Ascending aorta (tissue), 2 donors: ENCODE measurements at places on chromosomes 13 and 19. TPM values are rescaled to one million over a fixed set of nuclear protein-coding genes. Genes with fewer than 3 reads are reported as not detected.

Gene CAPN12
- total RNA-seq = not detected

Gene ZNF433
- not detected for total RNA-seq

Gene F2RL3
- 7.6 TPM for total RNA-seq

Gene ACER1
- not detected for total RNA-seq

Gene ZNF98
- total RNA-seq = 0.96 TPM

Gene PCSK4
- 1.5 TPM for total RNA-seq

Gene SAMD1
- total RNA-seq = 9.4 TPM

Gene NLRP4
- total RNA-seq = not detected

Gene ZNF442
- total RNA-seq = 0.21 TPM

Gene RAB20
- total RNA-seq = 17.7 TPM

Gene C19orf81
- not detected for total RNA-seq

Gene MYPOP
- 1.6 TPM for total RNA-seq

Gene PPP6R1
- 68.3 TPM for total RNA-seq

Gene F10
- total RNA-seq = 15.8 TPM

Gene ZNF540
- not detected for total RNA-seq

Gene PRSS57
- not detected for total RNA-seq

Gene LGI4
- 59.3 TPM for total RNA-seq

Gene DCAF15
- 35.0 TPM for total RNA-seq

Gene KLK14
- not detected for total RNA-seq

Gene C13orf42
- total RNA-seq = not detected

Gene NKG7
- 30.2 TPM for total RNA-seq

Gene RNF225
- total RNA-seq = not detected

Gene CHST8
- total RNA-seq = not detected

Gene ZNF728
- 7.0 TPM for total RNA-seq

Gene FGF21
- not detected for total RNA-seq

Gene TMEM221
- not detected for total RNA-seq

Gene MBD3L2
- not detected for total RNA-seq
